ENCODE measurements at places on chromosomes 2 and 18. TPM values are rescaled to one million over a fixed set of nuclear protein-coding genes. Genes with fewer than 3 reads are reported as not detected.

OTOS gene
- not detected for total RNA-seq

- no peak for DNase-seq
Observed at GRCh38 chr2:159106109-159106508, 137.7 kb downstream of the TANC1 start.

MATN3 gene
- 0.11 TPM for total RNA-seq

SEPTIN10 gene
- 57.4 TPM for total RNA-seq

- no peak for DNase-seq
Observed at GRCh38 chr18:35460736-35461161, 37.0 kb downstream of the INO80C start.

DNA sequence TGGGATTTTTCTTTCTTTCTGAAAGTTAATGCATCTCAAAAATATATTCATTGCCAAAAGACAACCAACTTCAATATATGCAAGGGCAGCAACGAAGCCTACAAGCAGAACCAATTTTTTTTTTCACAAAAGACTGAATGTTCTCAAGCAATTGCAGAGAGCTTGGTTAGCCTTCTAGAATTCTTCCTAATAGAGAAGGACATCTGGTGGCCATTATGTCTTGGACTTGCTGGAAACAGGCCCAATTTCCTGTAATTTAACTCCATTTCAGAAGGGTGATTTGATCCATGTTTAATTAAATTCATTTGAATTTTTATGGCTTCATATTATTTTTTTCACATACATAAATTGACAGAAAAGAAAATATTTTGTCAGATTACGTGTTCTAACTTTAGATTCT is 208.0 kb downstream of the TPGS2 start:
- no peak for DNase-seq

GRCh38 chr2:101517758-101518271 is 42.9 kb upstream of the RFX8 start:
- DNase-seq, result no peak
